ENCODE measurements at places on chromosomes 2 and 18. TPM values are rescaled to one million over a fixed set of nuclear protein-coding genes. Genes with fewer than 3 reads are reported as not detected.

The CCDC121 gene
- 6.0 TPM for total RNA-seq

The ANKRD30BL gene
- not detected for total RNA-seq

The ZNF396 gene
- total RNA-seq = 3.6 TPM

The NYAP2 gene
- total RNA-seq = 0.36 TPM

The GKN2 gene
- total RNA-seq = not detected

The BOLL gene
- total RNA-seq = not detected

DNA sequence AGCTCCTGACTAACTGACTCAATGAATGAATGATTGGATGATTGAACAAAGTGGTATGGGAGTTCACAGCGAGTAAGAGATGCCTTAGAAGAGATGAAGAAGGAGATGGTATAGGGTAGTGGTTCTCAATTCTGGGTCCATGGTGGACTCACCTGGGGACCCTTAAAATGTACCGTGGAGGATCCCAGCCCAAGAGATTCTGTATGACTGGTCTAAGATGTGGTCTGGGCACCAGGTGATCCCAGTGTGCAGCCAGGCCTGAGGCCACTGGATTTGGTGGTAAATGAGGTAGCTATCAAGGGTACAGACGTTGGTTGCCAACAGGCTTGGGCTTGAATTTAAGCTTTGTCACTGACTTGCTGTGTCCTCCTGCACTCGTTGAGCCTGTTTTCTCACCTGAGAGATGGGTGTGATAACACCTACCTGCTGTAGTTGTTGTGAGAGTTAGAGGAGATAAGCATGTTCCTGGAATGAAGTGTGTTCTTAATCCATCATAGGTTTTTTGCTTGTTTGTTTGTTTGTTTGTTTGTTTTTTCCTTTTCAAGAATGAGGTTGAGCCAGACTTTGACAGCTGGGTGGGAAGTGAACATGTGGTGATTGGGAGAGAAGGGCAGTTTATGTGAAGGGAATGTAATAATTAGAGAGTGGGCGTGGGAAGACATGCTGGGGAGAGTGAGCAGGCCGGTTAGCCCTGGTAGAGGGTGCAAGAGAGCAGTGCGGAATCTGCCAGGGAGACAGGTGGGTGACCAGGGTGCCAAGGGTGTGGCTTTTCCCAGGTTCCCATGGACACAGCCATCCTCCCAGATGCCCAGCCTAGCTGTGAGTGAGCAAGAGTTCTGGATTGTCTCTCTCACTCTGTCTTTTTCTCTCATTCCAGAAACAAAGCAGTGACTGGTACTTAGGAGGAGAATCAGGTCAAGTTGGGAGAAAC, 31.4 kb upstream of the IL1B start:
- no peak for DNase-seq

- DNase-seq = no peak
These were observed 180.0 kb downstream of the TCF4 start for GRCh38 chr18:55407774-55408535.

DNA sequence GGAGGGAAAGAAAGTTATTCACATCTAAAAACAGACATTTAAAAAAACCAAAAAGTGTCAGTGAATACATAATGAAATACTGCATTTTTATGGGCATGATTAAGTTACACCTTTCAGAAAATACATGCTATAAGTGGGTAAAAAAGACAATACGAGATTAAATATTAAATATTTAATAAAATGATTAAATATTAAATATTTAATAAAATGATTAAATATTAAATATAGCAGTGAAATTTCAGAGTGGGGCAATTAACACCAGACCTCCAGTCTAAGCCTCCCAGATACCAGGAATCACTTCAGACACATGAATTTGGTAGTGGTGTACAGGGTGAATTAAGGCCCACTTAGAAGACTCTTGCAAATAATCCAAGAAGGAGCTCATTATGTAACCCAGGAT, 15.5 kb downstream of the RBM43 start:
- no peak for DNase-seq

GRCh38 chr2:50722776-50723175, 309.2 kb downstream of the NRXN1 start:
- no peak for DNase-seq

- no peak for DNase-seq
These were observed 63.9 kb downstream of the GATA6 start for GRCh38 chr18:22233266-22233665.
